ENCODE measurements at places on chromosomes 5 and 9.
A peak's percentile ranks its signal among the peaks of the same experiment; 100 is the strongest.

- no peak for DNase-seq
Observed at GRCh38 chr5:110718311-110718710, 8.2 kb downstream of the TMEM232 start.

- no peak for DNase-seq
Observed at GRCh38 chr5:110896901-110897300, 158.1 kb downstream of the SLC25A46 start.

DNA sequence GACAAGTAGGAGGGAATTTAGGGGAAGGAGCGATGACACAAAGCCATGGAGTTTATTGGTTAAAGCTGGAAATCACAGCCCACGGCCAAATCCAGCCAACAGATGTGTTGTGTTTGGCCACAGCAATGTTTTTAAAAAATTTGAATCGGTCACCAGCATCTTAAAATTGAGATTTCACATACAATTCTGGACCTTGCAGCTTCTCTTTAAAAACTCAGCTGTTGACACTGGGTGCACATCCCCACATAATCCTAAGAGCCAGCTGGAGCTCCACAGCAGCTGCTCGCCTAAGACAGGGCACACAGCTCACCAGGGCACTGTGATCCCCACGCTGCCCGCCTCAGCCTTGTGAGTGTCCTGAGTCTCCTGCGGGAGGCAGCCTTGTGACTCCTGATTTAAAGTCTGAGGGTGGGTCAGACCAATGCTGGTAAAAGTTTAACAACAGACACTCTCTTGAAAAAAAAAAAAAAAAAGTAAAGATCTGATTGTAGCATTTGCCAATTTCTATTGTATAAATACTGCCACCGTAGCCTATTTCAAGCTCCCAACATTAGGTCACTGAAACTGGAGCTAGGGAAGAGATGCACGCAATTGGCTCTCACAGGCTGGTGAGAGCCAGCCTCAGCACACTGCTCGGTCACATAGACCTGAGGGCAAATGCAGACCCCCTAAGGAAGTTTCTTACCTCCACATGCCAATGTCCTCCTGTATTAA, 124.8 kb downstream of the HSD17B3 start:
- no peak for DNase-seq

GRCh38 chr5:45692481-45692880, 3.7 kb downstream of the HCN1 start:
- peak; percentile 74 for DNase-seq

- peak; percentile 80 for DNase-seq
Observed at GRCh38 chr9:95131023-95131943, 186.2 kb downstream of the FANCC start.

- DNase-seq = no peak
Observed at GRCh38 chr5:137700282-137700680, 35.6 kb downstream of the KLHL3 start.

GRCh38 chr5:89342106-89342876, 459.3 kb upstream of the MEF2C start:
- DNase-seq = no peak

GRCh38 chr5:112161392-112161748, 257.7 kb downstream of the EPB41L4A start:
- no peak for DNase-seq

DNA sequence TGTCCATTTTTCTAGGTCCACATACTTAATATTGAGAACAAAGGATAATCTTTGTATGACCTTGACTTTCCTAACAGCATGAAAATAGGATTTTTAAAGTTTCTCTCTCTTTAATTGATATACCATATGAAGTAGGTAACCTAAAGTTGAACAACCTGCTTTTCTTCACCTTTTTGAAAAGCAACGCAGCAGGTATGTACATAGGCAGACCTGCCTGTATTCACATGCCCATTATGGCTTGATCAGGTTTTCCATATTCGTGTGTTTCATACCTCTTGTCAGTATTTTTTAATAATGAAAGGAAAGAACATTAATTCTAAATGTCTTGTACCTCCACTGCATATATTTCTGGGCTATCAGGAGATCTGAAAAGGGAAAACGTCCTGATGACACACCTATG, 1.5 kb upstream of the ADAMTSL1 start:
- DNase-seq = no peak

DNA sequence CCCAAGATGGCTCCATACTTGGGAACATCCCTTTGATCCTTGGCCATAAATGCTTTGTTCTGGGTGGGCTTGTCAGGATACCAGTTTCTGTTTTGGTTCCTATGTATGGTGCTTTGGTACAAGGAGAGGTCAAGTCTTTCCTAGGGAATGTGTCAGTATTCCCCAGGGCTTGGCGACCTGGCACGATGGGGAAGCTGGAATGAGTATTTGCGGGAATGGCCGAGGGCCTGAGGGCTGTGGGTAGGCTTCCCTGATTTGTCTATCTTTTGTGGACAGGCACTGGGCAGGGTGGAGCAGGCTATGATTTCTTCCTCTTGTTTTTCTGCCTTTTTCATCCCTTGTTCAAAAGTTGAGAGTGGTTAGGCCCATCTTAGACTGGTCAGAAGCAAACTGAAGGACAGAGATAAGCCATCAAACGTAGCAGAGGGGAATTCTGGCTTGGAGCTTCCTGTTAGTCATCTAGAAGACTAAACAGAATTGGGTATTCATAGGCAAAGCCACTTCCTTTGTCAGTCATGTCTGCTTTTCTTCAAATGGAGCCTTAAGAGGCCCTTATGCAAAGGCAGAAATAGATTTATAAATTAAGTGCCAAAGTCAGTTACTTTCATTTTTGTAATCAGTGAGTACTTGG, 13.7 kb downstream of the DOCK2 start:
- no peak for DNase-seq

- DNase-seq = no peak
Observed at GRCh38 chr5:138338411-138339090, 485 bp downstream of the FAM53C start.

GRCh38 chr5:178981381-178981780, 13.7 kb downstream of the GRM6 start:
- DNase-seq = no peak

DNA sequence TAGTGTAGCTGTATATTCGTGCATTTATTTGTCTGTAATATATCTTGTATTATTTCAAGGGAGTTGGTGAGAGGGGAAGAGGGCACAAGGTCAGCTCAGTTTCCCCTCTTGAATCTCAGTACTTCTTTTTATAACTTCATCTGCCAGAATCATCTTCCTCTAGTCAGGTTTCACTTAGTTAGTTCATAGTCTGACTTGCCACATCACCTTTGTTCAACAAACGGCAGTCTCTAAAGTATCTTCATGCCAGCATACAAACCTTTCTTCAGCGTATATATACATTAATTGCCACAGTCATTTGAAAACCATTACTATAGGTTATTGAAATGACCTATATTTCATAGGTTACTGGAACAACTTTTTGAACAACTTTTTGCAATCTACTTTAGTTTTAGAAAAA, 1.6 kb downstream of the ECM2 start:
- no peak for DNase-seq

GRCh38 chr5:9058161-9058560, 487.7 kb downstream of the SEMA5A start:
- DNase-seq = no peak

- no peak for DNase-seq
Observed at GRCh38 chr5:145027286-145027685, 807.9 kb downstream of the PRELID2 start.

DNA sequence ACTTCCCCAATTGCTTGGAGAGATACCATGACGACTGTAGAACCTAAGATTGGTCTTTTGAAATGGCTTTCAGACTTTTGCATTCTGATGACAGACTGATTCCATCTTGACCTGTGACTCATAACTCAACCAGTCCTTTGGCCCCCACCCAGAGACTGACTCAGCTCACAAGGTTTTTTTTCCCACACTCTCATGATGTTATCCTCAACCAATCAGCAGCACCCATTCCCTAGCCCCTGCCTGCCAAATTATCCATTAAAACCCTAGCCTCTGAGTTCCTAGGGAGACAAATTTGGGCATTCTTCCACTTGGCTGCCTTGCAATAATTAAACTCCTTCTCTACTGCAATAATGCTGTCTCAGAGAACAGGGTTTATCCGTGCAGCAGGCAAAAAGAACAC, 1263.3 kb upstream of the CDH9 start:
- no peak for DNase-seq

GRCh38 chr9:129270205-129270604, 92.1 kb upstream of the IER5L start:
- DNase-seq = no peak

GRCh38 chr9:102499468-102499867, 495.7 kb upstream of the CYLC2 start:
- DNase-seq = no peak

GRCh38 chr5:151684690-151685361, 1.9 kb downstream of the SPARC start:
- peak; percentile 30 for DNase-seq

DNA sequence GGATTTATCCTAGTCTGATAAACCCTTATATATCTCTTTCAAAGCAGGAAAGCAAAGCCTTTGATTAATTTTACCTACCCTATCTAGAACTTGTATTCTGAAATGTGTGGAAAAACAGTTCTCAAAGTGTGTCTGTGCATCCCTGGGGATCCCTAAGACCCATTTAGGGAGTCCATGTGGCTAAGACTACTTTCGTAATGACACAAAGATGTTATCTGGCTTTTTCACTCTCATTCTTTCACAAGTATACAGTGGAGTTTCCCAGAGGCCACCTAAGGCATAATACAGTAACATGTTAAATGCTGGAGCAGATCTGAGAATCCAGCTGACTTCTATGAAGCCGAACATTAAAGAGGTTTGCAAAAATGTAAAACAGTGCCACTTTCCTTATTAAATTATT, 54.3 kb upstream of the TNFSF15 start:
- no peak for DNase-seq

DNA sequence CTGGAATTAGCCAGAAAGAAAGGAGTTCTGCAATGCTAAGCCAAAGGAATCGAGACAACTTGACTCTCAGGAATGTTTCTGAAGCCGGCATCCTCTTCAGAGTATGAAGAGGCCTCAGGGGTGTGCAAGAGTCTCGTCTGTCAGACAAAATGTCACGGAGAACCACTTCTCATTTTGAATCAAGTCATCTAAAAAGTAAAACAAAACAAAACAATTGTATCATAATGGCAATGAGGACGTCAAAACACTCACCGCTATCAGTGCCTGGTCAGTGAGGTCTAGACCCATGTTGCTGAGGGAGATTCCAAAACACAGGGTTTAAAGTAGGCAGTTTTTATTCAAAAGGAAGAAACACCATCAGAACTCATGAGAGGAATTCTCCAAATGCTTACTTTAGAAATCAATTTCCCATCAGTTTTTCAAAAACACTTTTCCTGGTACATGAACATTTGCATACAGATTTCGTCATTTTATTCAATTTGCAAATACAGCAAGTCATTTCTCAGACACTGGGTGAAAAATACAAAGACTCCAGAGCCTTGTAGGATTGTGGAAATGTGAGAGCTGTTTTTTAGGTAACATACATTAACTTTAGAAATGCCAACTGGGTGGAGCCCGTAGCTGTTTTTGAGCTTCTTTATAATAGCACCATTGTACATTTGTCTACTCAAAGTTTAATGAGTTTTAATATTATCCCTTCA, 89.5 kb upstream of the MAP3K1 start:
- DNase-seq = no peak

DNA sequence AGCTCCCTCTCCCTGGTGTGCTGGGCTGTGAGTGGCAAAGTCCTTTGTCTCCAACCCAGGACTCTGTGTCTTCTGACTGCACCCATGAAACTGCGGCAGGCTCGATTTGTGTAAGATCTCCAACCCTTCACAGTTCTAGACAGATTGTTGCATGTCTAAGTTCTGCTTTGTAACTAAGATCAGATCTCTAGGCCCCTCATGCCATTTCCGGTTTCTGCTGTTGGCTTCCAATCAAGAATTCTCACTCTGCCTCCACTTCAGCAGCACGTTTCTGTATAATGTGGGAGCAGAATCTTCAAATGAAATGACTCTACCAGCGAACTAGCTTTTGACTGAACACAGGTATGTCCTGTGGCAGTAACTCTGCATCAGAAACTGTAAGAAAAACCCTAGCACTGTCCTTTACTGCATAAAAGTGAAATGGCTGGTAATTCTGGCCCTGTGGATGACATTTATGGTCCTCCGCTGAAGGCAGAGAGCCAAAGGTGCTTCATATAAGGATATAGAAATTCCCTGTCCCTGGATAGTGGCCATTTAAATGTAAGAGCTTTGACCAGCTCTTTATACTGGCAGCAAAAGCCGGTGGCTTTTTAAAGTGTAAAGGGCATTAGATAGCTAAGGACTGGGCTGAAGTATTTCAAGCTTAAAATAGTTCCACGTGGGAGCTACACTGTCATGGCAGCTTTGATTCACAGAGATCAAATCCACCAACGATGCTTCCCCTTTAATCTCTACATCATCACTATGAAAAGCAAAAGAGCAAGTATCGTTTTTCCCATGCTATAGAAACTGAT, 319.0 kb upstream of the CDH6 start:
- DNase-seq = no peak

DNA sequence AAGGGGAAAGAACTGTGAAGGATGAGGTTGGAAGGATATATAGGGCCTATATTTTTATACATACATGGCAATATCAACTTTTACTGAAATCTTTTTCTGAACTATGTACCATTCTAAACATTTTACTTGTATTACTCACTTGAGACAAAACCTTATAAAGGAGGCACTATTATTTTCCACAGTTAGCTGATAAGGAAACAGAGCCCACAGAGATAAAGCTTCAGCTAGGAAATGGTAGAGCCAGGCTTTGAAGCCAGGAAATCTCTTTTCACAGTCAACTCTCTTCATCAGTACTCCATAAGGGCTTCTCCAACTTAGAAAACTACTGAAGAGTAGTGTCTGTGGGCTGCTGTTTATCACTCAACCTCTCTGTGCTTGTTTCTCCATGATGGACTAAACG, 613.7 kb downstream of the PRELID2 start:
- no peak for DNase-seq

- DNase-seq = peak; percentile 53
Observed at GRCh38 chr9:14383294-14383693, 69.4 kb upstream of the NFIB start.

- DNase-seq = no peak
Observed at GRCh38 chr5:147474140-147474539, 35.7 kb downstream of the DPYSL3 start.

DNA sequence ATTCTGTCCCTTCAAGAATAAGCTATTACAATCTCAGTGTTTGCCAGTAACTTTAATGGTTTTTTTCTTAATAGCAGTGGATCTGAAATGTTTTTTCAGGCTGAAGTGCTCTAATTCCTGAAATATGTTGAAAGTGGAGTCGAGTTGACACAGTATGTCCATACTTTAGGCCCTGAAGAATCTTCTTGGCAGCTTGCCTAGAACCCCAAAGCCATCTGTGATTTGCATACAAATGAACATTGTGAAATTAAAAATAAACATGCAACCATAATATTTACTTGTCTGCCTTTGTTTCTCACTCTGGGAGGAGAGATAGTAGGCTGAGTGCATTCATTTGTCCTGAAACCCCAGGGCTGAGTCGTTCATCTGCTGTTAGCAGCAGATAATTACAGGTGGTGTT, 152.7 kb downstream of the ADCY2 start:
- peak; percentile 27 for DNase-seq
